GM12878 (cell line): ENCODE measurements at places on chromosomes 5 and 9.

GRCh38 chr5:98292496-98292895 is 481.0 kb upstream of the RGMB start:
- DNase-seq, result no peak

DNA sequence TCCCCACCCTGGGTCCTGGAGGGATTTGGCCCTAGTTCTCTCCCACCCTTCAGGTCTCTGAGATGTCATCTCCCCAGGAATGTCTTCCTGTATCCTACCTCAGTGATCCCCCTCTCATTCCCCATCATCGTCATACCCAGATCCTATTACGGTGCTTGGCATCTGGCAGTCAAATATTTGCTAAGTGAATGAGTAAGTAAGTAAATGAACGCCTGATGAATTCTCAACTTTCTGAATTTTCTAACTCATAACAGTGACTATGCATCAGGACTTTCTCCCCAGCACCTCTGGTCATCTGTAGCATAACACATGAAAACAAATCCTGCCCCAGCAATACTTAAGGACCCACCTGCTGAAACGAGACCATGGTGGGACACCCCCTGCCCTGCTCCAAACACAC is 244.2 kb downstream of the EBF1 start:
- no peak for DNase-seq

DNA sequence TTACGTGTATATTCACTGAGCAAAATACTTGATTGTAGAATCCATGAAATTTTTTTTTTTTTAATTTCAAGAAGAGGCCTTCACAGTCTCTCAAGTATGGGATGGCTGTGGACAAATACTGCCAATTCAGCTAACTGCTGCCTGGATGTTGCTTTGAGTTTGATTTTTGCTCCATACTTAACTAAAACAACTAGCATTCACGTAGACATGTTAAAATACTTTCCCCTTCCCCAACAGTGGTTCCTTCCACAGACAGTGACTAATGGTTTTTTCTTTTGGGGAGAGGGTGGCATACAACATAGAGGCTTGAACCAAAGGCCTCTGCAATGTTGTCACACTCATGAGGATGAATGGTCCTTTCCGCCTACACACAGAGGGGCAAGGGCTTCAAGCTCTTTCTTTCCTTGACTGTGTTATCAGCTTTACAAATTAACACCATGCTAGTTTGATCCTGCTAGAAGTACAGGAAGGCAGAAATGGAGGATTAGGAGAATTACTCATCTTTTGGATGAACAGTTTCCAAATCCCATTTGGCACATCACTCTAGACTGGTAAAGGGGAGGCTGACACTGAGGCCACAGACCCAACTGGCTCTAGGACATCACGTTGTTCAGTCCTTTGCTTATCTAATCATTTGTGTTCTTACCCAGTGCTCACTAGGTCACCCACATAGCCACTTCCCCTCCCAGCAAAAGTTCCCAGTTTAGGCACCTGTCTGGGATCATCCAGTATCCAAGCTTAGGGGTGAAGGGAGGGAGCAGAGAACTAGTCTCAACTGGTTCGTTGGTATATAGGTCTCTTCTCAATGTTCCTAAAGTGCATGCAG is 1.8 kb upstream of the LEAP2 start:
- no peak for DNase-seq

- DNase-seq, result no peak
Observed at GRCh38 chr5:105504-106070, 13.6 kb downstream of the PLEKHG4B start.

GRCh38 chr9:88808019-88808656 is 183.1 kb upstream of the S1PR3 start:
- DNase-seq, result no peak
